Muscle of leg (tissue), 16 donors: ENCODE measurements at places on chromosomes 4 and X. TPM values are rescaled to one million over a fixed set of nuclear protein-coding genes. Genes with fewer than 3 reads are reported as not detected.

KLB gene
- 0.11 TPM for polyA plus RNA-seq

SERPINA7 gene
- polyA plus RNA-seq, result 0.19 TPM

GRCh38 chr4:11748164-11748872 is 319.6 kb upstream of the HS3ST1 start:
- H3K27ac ChIP-seq, result no peak overlapping the region
- no peak overlapping the region for H3K4me3 ChIP-seq
- no peaks in the 10 kb centered on the region for H3K36me3 ChIP-seq
- H3K4me1 ChIP-seq, result no peaks in the 10 kb centered on the region

GRCh38 chr4:140115140-140115539 is 38.8 kb downstream of the MAML3 start:
- H3K27me3 ChIP-seq, result no peaks in the 10 kb centered on the region
- no peak overlapping the region for H3K4me3 ChIP-seq
- H3K27ac ChIP-seq, result no peak overlapping the region
- DNase-seq, result no peak
- H3K36me3 ChIP-seq, result no peaks in the 10 kb centered on the region

GRCh38 chrX:39928704-39929378 is 168.9 kb downstream of the BCOR start:
- H3K27ac ChIP-seq, result no peak overlapping the region
- no peaks in the 10 kb centered on the region for H3K36me3 ChIP-seq
- H3K27me3 ChIP-seq, result peaks cover 48% of the 10 kb centered on the region
- H3K4me1 ChIP-seq, result peaks cover 24% of the 10 kb centered on the region

- DNase-seq, result peak; percentile 14
- peaks cover 13% of the 10 kb centered on the region for H3K27me3 ChIP-seq
- no peaks in the 10 kb centered on the region for H3K36me3 ChIP-seq
- H3K27ac ChIP-seq, result no peak overlapping the region
Measured at GRCh38 chrX:15418041-15418706, 34.0 kb upstream of the VEGFD start.

DNA sequence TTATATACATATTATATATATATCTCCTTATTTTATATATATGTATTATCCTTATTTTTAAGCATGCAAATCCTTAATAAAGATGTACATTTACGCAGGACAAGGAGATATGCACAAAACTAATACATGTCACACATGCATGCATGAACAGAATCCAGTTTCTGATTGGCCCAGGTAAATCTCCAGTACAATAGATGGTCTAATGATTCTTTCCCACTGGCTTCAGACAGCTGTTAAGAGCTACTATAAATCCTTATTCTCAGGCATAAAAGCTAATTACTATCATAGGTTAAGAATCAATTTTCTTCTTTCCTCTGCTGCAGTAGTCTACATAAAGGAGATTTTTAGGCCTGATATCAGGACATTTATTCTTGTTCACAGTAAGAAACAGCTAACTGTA is 689.8 kb downstream of the KCTD8 start:
- H3K36me3 ChIP-seq, result no peaks in the 10 kb centered on the region
- H3K4me1 ChIP-seq, result no peaks in the 10 kb centered on the region
- H3K27me3 ChIP-seq, result no peaks in the 10 kb centered on the region
- no peak for DNase-seq
- H3K4me3 ChIP-seq, result no peak overlapping the region

DNA sequence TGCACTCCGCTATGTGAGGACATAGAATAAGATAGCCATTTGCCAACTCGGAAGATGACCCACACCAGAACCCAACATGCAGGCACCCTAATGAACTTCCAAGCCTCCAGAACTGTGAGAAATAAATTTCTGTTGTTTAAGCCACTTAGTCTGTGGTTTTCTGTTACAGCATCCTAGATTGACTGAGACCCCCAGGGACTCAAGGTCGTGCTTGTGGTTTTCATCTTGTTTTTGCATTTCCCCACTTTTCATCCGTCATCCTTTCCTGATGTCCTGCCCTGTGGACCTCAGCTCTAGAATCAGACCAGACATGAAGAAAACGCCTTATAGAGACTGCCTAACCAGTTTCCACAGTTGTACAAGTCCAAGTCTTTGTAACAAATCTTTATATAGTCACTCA is 54.4 kb downstream of the MCUB start:
- no peaks in the 10 kb centered on the region for H3K4me1 ChIP-seq
- H3K36me3 ChIP-seq, result no peaks in the 10 kb centered on the region
- H3K27ac ChIP-seq, result no peak overlapping the region
- H3K27me3 ChIP-seq, result no peaks in the 10 kb centered on the region
- no peak for DNase-seq
- no peak overlapping the region for H3K4me3 ChIP-seq

DNA sequence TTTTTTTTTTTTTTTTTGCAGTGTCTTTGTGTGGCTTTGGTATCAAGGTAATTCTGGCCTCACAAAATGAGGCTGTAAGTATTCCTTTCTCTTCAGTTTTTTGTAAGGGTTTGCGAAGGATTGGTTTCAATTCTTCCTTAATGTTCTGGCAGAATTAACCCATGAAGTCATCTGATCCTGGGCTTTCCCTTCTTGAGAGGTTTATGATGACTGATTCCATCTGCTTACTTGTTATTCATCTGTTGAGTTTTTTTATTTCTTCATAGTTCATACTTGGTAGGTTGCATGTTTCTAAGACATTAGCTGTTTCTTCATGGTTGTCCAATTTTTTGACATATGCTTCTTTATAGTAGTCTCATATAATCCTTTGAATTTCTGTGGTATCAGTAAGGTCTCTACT is 181.4 kb upstream of the PDE5A start:
- no peaks in the 10 kb centered on the region for H3K36me3 ChIP-seq
- no peak overlapping the region for H3K27ac ChIP-seq
- H3K4me3 ChIP-seq, result no peak overlapping the region
- no peaks in the 10 kb centered on the region for H3K4me1 ChIP-seq
- DNase-seq, result no peak

GRCh38 chrX:13996650-13997049 is 33.0 kb downstream of the GEMIN8 start:
- no peak overlapping the region for H3K27ac ChIP-seq
- no peaks in the 10 kb centered on the region for H3K36me3 ChIP-seq
- H3K27me3 ChIP-seq, result peaks cover 28% of the 10 kb centered on the region
- no peak for DNase-seq

DNA sequence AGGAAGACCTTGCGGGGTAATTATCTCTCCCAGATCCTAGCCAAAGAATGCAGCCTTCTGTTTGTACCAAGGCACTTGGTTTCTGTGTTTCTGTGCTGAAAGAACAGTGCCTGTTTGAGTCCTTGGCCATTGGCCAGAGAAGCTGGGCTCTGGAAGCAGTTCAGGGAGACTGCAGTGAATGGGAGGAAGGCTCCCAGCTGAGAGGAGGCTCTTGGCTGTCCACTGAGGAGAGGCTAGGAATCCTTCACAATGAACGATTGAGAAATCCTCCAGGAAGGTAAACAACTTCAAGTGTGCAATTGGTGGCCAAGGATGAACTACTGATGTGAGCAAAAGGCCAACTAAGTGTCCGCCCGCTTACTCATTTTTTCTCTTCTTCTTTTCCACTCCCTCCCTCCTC is 61.3 kb downstream of the HS3ST1 start:
- peak; percentile 54 for DNase-seq
- H3K27me3 ChIP-seq, result peaks cover 4% of the 10 kb centered on the region
- H3K4me1 ChIP-seq, result no peaks in the 10 kb centered on the region

DNA sequence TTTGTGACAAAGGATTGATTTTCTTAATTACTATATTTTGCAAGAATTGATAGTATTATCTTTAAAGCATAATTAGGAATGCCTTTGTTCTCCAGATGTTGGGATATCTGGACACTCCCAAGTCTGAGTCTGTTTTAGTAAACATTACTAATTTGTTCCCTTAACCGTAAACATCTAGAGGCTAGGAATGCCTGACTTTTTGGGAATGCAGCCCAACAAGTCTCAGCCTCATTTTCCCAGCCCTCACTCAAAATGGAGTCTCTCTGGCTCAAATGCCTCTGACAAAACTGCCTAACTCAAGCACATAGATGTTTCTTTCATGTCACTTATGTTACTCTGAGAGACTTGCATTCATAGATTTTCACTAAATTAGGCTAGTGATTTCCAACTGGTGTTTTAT is 297.0 kb upstream of the CLNK start:
- H3K27ac ChIP-seq, result no peak overlapping the region
- no peak overlapping the region for H3K4me3 ChIP-seq
- peaks cover 2% of the 10 kb centered on the region for H3K4me1 ChIP-seq

DNA sequence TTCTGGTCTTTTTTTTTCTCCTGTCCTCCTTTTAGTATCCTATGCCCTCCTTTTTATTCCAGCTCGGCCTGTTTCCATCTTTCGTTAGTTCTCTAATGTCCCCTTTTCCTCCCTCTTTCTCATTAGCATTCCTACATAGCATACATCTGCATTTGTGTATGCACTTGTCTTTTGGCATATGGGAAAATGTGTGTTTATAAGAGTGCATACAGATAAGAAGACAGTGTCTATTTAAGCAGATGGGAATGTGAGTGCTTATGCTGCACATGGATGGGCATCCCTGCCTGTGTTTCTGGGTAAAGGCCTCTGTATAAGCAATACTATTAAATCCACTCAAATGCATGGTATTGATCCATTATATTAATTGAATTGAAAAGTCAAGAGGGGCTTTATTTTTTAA is 7.5 kb upstream of the GABRA2 start:
- no peak overlapping the region for H3K4me3 ChIP-seq
- no peak overlapping the region for H3K27ac ChIP-seq
- H3K36me3 ChIP-seq, result no peaks in the 10 kb centered on the region
- H3K4me1 ChIP-seq, result no peaks in the 10 kb centered on the region
- peaks cover 2% of the 10 kb centered on the region for H3K27me3 ChIP-seq

- H3K27ac ChIP-seq, result no peak overlapping the region
- H3K36me3 ChIP-seq, result no peaks in the 10 kb centered on the region
- H3K4me1 ChIP-seq, result no peaks in the 10 kb centered on the region
- DNase-seq, result no peak
Measured at GRCh38 chr4:47010347-47010911, 17.0 kb upstream of the GABRA4 start.

DNA sequence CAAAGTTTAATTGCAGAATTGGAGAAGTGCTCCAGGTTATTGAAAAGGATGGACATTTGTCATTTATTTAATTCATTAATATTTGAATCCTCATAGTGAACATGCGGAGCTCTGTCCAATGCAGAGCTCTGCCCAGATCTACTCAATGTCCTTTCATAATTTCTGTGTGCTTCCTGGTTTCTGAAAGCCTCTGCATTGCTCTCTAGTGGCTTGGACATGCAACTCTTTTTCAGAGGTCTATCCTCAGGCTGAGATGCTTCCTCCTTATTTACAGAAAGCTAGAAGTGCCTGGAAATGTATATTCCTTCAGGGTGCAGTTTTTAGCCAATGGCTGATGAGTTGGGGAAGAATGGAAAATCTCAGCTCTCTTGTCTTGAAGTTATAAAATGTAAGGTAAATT is 786.1 kb upstream of the AADAT start:
- no peaks in the 10 kb centered on the region for H3K4me1 ChIP-seq
- no peak for DNase-seq
- no peak overlapping the region for H3K4me3 ChIP-seq
- no peaks in the 10 kb centered on the region for H3K36me3 ChIP-seq

- peak overlapping the region; percentile 96 for H3K27ac ChIP-seq
- no peaks in the 10 kb centered on the region for H3K27me3 ChIP-seq
- peaks cover 34% of the 10 kb centered on the region for H3K4me1 ChIP-seq
Measured at GRCh38 chr4:8439914-8440491, 520 bp downstream of the ACOX3 start.

DNA sequence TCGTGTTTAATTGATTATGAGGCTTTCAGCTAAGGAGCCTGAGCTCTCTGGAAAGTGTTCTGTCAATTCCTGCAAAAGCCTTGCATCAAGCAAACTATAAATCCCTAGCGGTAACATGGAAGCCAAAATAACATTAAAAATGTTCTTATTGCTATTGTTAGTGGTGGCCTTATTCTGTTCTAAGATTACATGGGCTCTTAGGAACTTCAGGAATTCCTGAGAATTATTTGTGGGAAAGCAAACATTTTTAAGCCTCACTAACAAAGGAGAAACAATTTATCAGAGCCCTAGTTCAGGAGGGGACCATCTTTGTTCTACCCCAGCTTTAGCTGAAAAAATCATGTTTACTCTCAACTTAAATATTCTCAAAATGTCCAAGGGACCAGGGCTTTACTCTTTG is 119.6 kb downstream of the PAPSS1 start:
- peak; percentile 84 for DNase-seq
- H3K27me3 ChIP-seq, result no peaks in the 10 kb centered on the region
- H3K4me1 ChIP-seq, result peaks cover 8% of the 10 kb centered on the region
- peak overlapping the region; percentile 18 for H3K27ac ChIP-seq
- no peak overlapping the region for H3K4me3 ChIP-seq
- no peaks in the 10 kb centered on the region for H3K36me3 ChIP-seq

DNA sequence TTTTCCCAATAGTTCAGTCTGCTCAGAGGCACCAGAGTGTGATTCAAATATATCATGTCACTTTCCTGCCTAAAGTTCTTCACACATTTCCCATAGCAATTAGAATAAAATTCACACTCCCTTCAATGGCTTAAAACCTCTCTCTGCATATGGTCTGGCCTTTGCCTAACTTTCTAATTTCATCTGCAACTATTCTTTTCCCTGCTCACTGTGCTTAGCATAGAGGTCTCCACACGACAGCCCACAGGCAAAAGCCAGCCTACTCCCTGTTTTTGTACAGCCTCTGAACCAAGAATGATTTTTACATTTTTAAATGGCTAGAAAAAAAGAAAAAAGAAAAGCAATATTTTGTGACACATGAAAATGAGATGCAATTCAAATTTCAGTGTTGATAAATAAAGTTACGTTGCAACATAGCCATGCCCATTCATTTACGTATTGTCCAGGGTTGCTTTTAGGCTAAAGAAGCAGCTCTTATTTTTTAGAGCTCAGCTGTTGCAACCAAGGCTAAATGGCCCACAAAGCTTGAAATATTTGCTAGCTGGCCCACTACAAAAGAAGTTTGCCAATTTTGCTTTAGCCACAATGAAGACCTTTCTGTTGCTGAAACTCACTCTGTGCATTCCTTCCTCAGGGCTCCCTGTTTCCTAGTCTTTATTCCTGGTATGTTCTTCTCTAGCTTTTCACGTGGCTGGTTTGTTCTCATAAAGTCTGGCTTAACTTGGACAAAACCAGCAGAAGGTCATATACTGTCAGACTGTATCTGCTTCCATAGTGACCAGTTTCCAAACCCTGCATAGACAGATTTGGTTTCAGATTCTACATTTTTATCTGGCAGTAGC is 26.6 kb upstream of the IRF2 start:
- H3K36me3 ChIP-seq, result no peaks in the 10 kb centered on the region
- H3K4me3 ChIP-seq, result no peak overlapping the region
- H3K27ac ChIP-seq, result no peak overlapping the region
- H3K27me3 ChIP-seq, result no peaks in the 10 kb centered on the region
- H3K4me1 ChIP-seq, result peaks cover 13% of the 10 kb centered on the region
